Right ventricle myocardium superior (tissue), 1 donor: ENCODE measurements at places on chromosomes 7 and 10. TPM values are rescaled to one million over a fixed set of nuclear protein-coding genes. Genes with fewer than 3 reads are reported as not detected.

GRCh38 chr7:98719396-98719795, 102.3 kb downstream of the NPTX2 start:
- DNase-seq = no peak

ST8SIA6 gene
- 6.3 TPM for total RNA-seq

MACC1 gene
- 0.19 TPM for total RNA-seq

TAC1 gene
- total RNA-seq = not detected

- DNase-seq = no peak
Observed at GRCh38 chr10:50876429-50876828, 9.0 kb downstream of the A1CF start.

DNA sequence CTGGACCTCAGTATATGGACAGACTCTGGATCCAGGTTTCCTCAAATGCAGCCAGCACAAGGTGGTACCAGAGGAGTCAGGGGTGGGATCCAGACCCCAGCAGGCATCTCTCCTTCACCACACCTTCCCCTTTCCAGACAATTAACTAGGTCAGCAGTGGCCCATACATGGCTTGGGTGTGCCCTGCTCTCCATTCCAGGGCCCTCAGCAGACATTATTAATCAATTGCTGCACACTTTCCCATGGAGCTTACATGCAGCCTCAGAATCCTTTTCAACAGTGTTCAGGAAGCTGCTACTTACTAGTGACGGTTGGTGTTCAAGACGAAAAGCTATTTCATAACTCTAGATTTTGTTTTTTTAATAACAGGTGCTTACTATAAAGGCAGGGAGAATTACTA, 6.0 kb downstream of the COL13A1 start:
- DNase-seq = no peak

CDK1 gene
- 2.4 TPM for total RNA-seq

GRCh38 chr10:79207726-79208125, 139.0 kb downstream of the ZMIZ1 start:
- DNase-seq = no peak

- no peak for DNase-seq
Observed at GRCh38 chr7:25988640-25989039, 163.4 kb upstream of the NFE2L3 start.

DNA sequence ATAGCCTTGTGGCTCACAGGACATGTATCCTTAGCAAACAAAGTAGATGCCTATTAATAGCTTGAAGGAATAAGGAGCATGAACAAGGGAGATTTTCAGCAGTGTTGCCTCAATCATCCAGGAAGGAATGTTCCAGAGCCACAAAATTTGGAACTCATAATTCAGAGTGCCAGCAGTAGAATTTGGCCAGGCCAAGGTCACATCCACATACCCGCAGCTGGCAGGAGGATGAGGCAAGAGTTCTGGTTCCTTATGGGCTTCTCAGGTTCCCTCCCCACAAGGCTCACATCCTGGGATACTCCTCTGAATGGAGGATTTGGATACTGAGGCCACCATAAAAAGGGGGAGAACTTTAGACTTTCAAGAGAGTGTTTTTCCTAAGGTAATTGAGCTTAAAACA, 45.8 kb downstream of the SUFU start:
- no peak for DNase-seq
